NCI-H2029 treated with DMSO at 0.1 percent for 48 hours (cell line): ENCODE measurements at places on chromosomes 1 and 21.
A peak's percentile ranks its signal among the peaks of the same experiment; 100 is the strongest.

DNA sequence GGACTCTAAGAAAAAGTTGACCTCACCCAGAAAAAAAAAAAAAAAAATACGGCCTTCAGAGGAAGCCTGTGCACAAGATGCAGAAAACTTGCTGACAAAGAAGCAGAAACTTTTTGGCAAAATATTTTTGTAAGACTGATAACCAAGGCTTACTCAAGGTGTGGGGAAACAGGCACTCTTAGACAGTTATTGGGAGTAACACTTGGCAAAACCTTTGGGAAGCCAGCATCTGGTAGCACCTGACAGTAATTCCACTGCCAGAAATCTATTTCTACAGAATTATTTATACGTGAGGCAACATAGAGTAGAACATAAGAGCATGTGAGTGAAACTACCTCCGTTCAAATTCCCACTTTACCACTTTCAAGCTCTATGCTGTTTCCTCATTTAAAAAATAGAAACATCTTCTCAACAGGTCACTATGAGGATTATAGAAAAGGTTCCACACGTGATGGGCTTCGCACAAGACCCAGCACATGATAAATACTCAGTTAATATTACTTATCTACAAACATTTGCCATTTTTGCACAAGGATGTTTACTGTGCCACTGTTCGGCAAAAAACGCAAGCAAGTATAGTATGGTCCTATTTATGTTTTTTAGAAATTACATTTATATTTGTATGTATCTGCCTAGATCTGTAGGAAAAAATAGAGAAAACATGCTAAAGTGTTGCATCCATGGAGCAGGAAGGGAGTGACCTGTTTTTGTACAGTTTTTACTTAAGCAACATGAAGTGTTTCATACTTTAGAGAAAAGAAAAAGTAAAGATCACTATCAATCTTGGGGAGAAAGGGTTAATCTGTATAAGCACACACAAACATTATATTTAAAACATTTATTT lies 22.2 kb downstream of the MRPL39 start:
- DNase-seq: no peak

GRCh38 chr1:37133276-37134145 lies 99.2 kb upstream of the GRIK3 start:
- no peak for DNase-seq

GRCh38 chr1:53919675-53920066 lies 25.7 kb downstream of the DIO1 start:
- DNase-seq: no peak

- no peak for DNase-seq
Observed at GRCh38 chr1:215081661-215082531, 641 bp upstream of the KCNK2 start.

- no peak for DNase-seq
Observed at GRCh38 chr1:80917826-80918225, 882.9 kb upstream of the ADGRL2 start.

- no peak for DNase-seq
Observed at GRCh38 chr1:205041001-205041715, 1.9 kb upstream of the CNTN2 start.

DNA sequence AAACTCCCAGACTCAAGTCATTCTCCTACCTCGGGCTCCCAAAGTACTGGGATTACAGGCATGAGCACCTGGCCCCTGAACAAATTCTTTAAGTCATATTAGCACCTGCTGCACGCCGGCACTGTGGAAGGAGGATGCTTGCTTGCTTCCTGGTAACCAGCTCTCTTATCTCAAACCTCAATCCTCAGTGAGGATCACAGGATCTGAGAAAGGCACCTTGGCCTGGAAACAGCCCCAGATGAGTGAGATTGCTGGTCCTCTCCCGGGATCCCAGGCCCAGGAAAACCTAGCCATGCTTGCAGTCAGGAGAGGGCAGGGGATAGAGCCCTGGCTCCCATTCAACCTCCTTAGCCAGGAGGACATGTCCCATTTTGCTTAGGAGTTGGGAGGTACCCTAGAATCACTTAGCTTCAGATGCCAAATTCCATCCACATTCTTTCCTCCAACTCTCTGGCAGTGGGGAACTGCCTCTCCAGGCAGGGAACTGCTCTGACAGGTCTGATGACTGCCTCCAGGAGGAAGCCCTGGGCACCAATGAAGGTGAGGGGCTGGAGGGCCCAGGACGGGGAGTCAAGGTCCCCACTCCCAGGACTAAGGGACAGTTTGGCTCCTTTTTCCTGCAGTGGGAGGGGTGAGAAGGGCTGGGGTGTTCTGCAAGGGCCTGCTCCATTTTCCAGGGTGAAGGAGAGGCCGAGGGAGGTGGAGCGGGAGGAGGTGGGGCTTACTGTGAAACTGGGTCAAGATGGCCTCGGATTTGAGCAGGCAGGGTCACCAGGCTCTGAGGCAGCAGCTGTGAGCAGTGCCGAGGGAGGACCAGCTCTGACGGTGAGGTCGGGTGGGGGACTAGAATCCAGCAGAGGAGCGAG lies 9.5 kb downstream of the GPR37L1 start:
- no peak for DNase-seq

GRCh38 chr1:213993929-213994328 lies 6.2 kb downstream of the PROX1 start:
- DNase-seq: peak; percentile 14

DNA sequence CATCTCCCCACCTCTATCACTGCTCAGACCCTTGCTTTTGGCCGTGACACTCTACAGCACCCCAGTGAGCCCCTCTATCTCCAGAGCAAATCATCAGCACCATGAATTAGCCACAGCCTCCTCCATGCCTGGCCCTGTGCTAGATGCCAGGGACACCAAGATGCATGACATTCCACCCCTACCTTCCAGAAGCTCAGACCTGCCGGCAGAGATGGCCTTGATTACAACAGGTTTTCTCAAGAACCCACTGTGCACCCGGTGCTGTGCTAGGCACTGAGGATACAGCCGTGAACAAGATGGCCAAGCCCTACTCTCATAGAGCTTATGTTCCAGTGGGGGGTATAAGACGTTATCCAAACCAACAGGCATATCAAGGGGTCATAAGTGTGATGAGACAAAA lies 30.6 kb downstream of the CDK18 start:
- DNase-seq: no peak

- DNase-seq: no peak
Observed at GRCh38 chr1:220227393-220227792, 44.9 kb downstream of the RAB3GAP2 start.

DNA sequence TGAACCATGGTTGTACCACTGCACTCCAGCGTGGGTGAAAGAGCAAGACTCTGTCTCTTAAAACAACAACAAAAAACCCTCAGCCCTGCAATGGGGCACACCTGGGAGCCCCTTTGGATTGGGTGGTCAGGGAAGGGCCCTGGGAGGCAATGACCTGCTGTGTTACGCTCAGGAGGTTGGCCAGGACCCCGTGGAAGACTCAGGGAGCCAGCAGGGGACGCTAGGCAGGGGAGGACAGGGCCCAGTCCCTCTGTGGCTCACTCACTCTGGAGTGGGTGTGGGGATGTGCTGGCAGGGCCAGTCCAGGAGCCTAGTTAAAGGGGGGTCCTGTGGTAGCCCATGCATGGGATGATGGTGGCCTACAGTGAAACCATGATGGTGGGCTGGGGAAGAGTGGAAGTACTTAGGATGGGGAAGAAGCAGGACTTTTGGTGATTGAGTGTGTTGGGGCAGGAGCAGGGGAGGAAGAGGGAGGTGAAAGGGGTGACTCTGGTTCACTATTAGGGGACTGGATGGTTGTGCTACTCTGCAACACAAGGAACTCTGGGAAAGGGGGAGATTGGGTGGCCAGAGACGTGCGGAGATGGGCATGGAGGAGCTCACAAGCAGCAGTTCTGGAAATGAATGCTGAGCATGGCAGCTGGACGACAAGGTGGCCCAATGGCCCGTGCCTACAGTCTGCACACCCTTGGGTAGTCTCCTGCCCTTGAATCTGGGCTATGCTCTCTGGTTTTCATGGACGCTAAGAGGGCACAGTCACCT lies 56.3 kb upstream of the FAM20B start:
- no peak for DNase-seq

GRCh38 chr1:192609110-192610079 lies 26.6 kb upstream of the RGS13 start:
- no peak for DNase-seq

DNA sequence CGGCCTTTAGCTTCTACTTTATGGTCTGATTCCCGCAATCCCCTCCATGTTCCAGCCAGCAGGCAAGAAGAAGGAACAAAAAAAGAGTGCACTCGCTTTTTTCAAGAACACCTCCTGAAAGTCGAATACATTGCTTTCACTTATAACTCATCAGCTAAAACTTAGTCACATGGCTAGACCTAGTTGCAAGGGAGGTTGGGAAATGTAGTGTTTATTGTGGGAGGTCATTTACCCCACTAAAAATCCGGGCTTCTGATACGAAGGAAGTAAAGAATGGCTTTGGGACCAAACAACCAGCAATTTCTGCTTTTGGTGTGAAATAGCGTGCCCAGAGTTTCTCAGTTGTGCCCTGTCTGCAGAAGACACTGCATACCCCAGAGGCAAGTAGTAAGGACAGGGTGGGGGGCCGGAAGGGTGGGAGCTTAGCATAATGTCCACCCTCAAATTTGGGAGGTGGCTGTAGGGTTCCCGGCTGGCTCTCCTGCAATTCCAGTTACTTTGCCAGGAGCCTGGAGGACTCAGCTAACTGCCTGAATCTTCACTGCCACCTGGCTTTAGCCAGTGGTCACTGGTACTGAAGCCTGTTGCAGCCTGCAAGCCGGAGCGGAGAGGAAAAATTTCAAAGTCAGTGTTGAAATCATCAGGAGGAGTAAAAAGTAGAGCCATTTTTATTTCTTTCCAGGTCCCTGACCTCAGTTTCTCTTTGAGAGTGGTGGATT lies 57.7 kb upstream of the F3 start:
- DNase-seq: no peak

DNA sequence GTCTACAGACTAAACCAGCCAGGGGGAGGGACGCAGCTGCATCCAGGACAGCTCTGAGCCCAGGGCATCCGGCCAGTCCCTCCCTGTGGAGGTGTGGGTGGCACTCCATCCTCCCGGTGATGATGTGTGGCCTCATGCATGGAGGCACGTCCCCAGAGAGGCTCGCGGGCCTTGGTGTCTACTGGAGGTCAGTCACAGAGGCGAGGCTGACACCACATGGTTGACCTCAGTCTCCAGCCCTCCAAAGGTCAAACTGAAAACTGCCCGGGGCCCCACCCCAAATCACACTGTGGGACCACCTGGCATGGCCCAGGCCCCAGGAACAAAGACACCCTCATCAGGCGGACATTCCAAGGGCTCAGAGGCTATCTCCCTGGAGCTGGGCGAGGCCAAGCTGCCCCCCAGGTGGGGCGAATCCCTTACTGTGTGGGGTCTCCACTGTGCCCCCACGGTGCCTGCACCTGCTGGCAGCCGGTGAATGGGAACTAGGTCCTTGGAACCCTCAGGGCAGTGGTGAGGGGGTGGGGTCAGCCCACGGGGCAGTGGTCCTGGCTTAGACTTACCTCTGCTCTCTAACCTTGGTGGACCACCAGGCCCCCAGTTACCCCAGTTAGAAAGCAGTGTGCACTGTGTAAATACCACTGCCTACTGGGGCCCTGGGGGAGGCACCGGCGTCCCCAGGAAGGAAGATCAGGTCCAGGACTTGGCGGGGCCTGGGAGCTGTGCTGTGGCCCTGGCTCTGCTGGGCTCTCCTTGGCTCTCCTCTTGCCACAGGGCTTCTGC lies 49.1 kb downstream of the TRPM2 start:
- DNase-seq: no peak

- no peak for DNase-seq
Observed at GRCh38 chr21:34997294-34997693, 51.8 kb downstream of the RUNX1 start.
